ENCODE measurements at places on chromosomes 2 and 18.

GRCh38 chr2:118584062-118584749, 263.2 kb downstream of the EN1 start:
- DNase-seq = no peak

DNA sequence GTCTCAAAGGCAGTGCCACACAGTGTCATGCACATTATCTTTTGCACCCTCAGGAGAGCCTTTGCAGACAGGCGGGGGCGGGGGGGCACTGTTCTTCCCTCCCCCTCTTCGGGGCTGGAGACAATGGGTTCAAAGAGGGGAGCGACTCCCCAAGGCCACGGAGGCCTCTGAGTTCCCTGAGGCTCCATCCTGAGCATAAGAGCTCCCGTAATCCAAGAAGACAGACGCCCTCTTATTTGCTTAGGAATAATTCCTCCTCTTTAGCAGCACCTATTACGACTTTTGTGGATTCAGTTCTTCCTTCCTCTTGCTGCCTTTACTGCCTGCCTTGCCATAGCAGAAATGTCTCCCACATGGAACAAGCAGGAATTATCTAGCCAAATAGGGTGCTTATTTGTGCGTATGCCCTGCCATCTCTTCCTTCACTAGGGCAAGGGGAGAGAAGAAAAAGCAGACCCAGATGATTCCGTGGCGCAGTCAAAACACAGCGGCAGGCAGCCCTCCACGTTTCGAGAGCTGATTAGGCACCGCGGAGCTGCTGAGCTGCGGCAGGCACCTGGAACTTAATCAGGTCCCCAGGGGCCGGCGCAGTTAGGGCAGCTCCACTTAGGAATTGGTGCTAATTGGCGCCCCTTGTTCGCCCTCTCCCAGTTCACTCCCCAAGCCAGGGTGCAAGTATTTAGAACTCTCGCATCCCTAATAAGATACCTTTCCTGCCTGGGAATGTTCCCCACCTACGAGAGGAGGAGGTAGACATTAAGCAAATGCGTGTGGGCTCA, 233.4 kb upstream of the MYT1L start:
- no peak for DNase-seq

- DNase-seq = no peak
Observed at GRCh38 chr2:78416625-78417300, 608.7 kb upstream of the REG3G start.

DNA sequence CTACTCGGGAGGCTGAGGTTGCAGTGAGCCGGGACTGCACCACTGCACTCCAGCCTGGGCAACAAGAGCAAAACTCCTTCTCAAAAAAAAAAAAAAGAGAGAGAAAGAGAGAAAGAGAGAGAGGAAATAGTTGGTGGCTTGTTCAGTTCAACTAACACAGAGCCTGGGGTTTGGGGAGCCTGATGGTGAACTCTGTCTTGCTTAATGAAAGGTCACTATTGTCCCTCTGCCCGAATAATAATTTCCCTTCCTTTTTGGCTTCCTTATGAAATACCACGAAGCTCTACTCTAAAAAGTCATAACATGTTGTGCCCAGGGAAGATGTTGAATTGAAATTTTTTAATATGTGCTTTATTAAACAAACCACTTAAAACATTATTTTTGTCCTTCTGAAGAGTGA, 17.3 kb downstream of the BCL2 start:
- no peak for DNase-seq

- no peak for DNase-seq
Observed at GRCh38 chr2:173357346-173357745, 2.7 kb downstream of the CDCA7 start.

GRCh38 chr2:9694661-9695234, 64.0 kb upstream of the YWHAQ start:
- no peak for DNase-seq

- DNase-seq = peak; percentile 65
Observed at GRCh38 chr2:26982102-26982742, 11.8 kb downstream of the MAPRE3 start.

GRCh38 chr2:6971502-6971901, 54.3 kb downstream of the RNF144A start:
- no peak for DNase-seq

DNA sequence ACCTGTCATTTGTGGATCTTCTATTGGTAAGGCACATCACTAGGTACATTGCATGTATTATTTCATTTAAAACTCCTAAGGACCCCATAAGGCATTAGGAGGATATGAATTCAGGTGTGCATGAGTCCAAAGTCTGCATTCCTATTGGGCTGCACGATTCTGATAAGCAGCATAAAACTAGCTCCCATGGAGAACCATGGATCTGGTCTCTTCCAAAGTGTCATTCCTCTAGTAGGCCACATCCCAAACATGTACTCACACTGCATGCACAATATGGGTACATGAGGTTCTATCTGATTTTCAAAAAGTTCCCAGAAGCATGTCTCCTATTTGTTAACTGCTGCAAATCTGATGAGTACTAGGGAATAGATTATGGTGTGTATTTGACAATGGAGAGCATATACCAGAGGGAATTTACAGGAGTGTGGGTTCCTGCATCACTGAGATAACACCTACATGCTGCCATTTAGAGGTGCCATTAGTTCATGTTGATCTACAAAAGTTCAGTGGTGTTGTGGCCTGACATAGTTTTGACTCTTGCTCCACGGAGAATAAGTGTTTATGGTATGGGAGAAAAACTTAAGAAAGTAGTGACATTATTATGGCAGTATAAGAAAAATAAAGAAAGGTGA, 11.3 kb downstream of the CYTIP start:
- no peak for DNase-seq

DNA sequence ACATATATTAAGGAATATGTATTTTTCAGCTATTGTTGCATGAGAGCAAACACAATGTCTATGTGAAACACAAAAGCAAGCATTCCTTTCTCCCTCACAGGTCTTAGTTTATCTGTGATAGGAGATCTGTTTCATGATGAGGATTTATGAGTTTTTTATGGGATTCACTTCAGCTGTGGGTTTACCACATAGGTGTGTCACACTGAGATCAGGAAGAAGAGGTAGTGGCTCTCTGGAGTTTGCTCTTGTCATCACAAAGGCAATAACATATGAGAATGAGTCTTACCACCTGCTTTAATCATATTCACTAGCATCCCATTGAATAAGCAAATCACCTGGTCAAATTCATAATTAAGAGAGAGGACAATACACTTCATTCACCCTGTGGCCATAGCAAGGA, 960.3 kb upstream of the SLC39A10 start:
- no peak for DNase-seq

DNA sequence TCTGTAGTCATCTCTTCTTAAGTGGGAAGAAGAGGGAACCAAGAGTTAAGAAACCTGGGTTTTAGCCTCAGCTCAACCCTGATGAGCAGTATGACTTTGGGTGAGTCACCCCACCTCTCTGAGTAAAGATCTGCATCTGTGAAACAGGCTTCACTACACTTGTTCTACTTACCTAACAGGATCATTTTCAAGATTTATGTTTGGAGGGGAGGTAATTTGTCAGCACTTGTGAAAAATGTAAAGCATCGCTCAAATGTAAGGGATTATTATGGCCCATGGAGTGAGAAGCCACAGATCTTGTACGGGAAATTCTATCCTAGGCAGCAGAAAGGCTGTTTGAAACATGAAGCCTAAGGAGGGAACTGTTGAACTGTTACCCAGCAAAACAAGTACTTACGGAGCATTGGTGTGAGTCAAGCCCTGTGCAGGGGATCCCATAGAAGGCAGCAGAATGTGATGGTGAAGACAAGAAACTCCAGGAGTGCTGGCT, 160.6 kb downstream of the PRKCE start:
- peak; percentile 58 for DNase-seq

DNA sequence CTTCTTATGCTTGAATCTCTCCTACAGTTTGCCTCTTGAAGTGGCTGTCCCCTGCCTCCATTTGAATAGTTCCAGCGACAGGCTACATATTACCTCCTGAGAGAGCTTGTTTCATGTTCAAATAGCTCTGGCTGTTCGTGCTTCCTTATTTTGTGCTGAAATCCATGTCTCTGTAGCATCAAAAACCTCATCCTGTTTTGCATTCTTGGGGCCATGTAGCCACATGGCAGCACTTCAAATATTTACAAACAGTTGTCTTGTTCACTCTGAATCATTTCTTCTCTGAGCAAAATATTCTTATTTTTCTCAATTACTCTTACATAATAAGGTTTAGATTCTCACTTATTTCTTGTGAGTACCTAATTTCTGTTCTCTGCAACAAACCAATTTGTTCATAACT, 1243.1 kb upstream of the NXPH2 start:
- no peak for DNase-seq

- no peak for DNase-seq
Observed at GRCh38 chr2:134665727-134666506, 52.9 kb downstream of the TMEM163 start.

DNA sequence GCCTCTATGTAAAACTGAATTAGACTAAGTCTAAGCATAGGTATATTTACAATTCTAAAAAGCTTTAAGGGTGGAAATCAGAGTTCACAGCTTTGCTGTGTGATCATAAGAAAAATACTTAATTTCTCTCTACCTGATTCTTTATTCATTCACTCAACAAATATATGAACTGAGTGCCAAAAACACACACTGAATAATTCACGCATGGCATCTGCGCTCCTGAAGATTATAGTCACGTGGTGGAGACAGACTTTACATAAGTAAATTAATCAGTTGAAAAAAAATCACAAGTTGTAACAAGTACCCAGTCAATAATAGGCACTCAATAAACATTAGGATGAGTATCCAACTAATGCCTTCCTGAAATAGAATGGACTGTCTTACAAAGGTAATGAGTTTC, 351.6 kb downstream of the METTL4 start:
- no peak for DNase-seq

DNA sequence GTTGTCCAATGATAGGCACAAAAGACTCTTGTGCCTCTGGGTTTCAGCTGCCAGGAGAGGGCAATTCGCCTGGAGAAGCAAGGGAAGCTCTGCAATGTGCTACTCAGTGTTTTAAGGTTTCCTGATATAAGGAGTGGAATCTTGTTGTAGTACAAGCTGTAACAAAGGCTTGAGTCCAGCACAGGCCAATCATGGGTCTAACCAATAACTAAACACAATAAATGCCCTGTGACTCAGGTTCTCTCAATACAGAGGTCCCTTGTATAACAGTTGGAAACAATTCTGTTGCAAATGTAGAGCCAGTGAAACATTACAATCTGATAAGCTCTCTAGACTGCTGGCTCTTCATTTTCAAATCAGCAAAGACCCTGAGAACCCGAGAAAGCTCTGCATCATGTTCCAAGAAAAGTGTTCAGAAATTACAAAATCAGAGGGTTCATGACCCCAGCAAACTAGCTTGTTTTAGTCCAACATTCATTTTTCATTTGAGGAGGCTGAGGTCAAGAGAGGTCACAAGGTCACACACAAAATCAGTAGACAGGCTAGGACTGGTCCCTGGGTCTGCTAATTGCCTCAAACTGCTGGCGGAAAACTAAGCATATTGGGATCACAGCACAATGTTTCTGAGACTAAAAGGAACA, 59.0 kb upstream of the DNMT3A start:
- no peak for DNase-seq

DNA sequence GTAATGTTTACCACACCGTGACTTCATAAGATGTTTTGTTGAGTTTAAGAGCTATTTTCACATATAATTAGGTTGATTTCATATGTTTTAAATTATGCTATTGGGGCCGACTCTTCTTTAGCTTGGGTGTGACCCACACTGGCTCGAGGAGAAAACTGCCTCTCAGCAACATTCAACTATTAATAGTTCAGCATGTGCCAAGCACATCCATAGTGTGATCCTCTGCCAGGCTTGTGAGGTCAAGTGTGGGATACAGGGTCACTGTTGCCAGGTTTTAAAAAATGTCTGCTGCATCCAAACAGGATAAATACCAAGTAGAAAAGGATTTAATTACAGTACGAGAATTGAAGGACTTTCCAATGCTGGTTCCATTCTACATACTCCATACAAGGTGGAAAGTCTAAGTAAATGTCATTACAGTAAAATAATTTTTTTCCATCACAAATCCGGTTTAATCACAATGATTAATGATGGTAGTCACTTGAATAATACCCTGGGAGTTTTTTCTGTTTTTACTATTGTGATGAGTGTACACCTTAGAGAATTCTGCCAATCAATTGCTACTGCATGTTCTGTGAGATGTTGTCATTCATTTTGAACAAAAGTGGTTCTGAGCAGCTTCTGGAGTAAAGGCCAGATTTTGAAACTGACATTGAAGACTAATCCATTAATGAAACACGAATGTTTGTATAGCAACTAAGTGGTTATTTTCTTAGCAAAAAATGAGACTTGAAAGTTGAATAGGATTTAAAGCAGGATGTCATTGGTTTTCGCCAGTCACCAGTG, 84.5 kb downstream of the ABI2 start:
- no peak for DNase-seq

DNA sequence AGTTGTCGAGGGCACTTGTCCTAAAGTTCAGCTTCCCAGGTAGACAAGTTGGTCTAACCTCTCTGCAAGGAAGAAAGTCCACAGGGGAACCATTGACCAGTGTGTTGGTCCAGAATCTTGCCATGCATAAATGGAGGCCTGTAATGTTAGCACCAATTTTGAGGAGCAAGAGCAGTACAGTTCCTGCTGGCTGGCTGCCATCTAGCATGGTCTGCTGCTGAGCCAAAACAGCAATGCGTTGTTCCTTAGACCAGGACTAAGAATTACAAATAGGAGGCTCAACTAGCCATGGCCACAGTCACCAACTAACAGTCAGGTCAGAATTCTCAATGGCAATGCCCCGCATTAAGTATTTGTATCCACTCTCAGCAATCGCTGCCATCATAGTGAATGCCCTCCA, 72.8 kb upstream of the WIPF1 start:
- no peak for DNase-seq

DNA sequence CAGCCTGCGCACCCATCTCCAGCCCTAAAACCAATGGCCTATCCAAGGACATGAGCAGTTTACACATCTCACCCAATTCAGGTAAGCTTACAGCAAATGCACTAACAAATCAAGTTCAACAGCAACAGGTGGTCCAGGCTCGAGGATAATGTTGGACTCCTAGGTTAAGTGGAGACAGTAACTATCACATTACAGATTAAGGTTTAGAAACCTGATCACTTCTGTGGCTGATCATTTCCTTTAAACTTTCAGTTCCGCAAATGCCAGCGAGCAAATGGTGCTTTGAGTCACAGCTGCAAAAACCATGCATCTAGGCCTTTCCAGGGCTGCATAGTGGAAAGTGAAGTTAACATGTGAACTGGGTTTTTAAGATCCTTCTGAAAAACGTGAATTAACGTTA, 259.4 kb downstream of the GBX2 start:
- DNase-seq = no peak

- DNase-seq = no peak
Observed at GRCh38 chr2:222322236-222322635, 23.4 kb upstream of the PAX3 start.

- DNase-seq = no peak
Observed at GRCh38 chr18:23012249-23012648, 79.1 kb downstream of the RBBP8 start.

- DNase-seq = no peak
Observed at GRCh38 chr18:32530947-32531651, 60.4 kb upstream of the GAREM1 start.

DNA sequence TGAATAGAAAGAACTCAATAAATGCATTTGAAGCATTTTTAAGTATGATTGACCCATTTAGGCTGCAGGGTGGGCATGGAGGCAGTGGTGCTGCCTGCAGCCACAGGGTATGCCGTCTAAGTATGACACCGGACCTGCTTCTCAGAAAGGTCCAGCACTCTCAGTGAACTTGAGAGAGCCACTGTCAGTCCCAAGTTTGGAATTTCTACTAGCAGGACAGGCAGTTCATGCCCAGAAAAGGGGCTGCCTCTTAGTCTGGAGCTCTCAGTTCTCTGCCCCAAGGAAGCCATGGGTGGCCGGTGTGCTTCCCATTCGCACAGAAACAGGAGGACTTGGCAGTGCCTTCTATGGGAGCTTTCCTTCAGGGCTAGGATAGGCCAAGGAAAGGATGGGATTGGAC, 24.0 kb upstream of the MYCN start:
- no peak for DNase-seq

Data from ACHN (cell line).